ENCODE measurements at places on chromosomes 1 and 21. TPM values are rescaled to one million over a fixed set of nuclear protein-coding genes. Genes with fewer than 3 reads are reported as not detected.

LIN28A gene
- 1.4 TPM for total RNA-seq

- no peak for DNase-seq
Measured at GRCh38 chr21:31195334-31196015, 148.6 kb downstream of the TIAM1 start.

GRCh38 chr1:82030830-82031229 is 230.1 kb downstream of the ADGRL2 start:
- DNase-seq: no peak

RPF1 gene
- 26.1 TPM for total RNA-seq

DNA sequence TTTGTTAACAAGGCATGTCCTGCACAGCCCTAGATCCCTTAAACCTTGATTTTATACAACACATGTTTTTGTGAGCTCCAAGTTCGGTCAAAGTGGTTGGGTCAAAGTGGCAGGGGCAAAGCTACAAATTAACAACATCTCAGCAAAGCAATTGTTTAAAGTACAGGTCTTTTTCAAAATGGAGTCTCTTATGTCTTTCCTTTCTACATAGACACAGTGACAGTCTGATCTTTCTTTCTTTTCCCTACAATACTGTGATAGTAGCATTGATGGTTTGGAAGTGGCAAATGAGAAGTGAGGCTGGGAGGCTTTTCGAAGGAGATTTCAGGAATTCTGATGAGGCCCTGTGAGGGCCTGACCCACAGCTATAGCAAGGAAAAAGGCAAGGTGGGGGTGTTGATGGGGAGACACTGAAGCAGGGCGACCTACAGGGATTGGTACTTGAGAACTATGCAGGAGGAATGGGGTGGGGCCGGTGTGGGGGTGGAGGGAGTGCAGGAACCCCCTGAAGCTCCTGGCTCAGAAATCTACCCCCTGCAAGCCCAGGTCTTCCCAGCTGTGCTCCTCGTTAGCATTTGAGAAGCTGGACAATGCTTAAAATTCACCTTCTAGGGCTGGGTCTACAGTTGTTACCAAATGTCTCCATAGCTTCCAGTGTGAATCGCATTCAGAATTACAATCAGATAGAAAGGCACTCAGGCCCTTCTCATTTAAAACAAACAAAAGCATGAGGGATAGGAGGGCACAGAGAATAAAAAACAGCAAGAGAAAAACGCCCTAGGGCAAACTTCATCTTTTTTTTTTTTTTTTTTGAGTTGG is 102.6 kb upstream of the PPM1J start:
- DNase-seq: no peak

ASCL5 gene
- total RNA-seq: not detected

- no peak for DNase-seq
Measured at GRCh38 chr1:109350655-109351054, 43.8 kb upstream of the MYBPHL start.

DNA sequence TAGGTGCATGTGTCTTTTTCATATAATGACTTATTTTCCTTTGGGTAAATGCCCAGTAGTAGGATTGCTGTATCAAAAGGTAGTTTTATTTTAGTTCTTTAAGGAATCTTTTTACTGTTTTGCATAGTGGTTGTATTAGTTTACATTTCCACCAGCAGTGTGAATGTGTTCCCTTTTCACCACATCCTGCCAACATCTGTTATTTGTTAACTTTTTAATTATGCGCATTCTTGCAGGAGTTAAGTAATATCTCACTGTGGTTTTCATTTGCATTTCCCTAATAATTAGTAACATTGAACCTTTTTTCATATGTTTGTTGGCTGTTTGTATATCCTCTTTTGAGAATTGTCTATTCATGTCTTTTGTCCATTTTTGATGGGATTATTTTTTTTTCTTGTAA is 1761.9 kb downstream of the PLA2G4A start:
- no peak for DNase-seq

GABRD gene
- total RNA-seq: 0.21 TPM

BRINP3 gene
- 19.6 TPM for total RNA-seq

- DNase-seq: no peak
Measured at GRCh38 chr1:223482766-223483165, 89.6 kb downstream of the CCDC185 start.

GRCh38 chr1:147214842-147215539 is 10.1 kb downstream of the FMO5 start:
- no peak for DNase-seq

RSPO1 gene
- 0.27 TPM for total RNA-seq

GRCh38 chr1:15155888-15156741 is 2.6 kb downstream of the TMEM51 start:
- no peak for DNase-seq

PAQR6 gene
- 1.1 TPM for total RNA-seq

EXO1 gene
- 17.6 TPM for total RNA-seq

DNA sequence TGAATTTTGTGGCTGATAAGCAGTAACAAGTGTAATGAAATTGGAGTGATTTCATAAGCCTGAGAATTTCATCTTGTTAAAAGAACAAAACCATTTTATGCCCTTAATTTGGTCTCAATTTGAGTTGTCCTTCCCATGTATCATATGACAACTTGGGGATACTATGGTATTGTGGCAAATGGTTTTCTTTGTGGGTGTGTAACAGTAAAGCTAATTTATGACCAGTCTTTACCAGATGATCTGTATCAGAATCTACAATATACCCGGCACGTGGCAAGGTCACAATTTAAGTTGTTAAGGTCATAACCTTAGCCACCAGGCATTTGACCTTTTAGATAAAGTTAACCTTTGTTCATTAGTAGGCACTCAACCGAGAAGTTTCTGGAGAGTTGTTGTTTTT is 9.1 kb downstream of the NFIA start:
- DNase-seq: no peak

DNA sequence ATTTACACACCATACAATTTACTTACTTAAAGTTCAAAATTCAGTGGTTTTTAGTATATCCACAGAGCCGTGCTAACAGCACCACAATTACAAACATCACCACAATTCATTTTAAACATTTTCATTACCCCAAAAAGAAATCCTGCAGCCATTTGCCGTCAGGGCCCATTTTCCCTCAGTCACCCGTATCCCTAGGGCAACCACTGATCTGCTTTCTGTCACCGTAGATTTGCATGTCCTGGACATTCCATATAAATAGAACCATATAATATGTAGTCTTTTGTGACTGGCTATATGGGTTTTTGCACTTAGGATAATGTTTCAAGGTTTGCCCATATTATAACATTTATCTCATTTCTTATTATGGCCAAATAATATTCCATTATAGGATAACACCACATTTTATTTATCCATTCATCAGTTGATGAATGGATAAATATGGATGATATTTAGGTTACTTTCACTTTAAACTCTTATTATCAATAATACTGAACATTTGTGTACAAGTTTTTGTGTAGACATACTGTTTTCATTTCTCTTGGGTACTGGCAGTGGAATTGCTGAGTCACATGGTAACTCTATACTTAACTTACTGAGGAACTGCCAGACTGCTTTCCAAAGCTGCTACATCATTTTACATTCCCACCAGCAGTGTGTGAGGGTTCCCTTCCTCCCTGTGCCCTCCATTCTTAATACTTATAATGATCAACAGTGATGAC is 68.9 kb downstream of the ST3GAL3 start:
- no peak for DNase-seq

KIF21B gene
- total RNA-seq: 10.4 TPM

DNA sequence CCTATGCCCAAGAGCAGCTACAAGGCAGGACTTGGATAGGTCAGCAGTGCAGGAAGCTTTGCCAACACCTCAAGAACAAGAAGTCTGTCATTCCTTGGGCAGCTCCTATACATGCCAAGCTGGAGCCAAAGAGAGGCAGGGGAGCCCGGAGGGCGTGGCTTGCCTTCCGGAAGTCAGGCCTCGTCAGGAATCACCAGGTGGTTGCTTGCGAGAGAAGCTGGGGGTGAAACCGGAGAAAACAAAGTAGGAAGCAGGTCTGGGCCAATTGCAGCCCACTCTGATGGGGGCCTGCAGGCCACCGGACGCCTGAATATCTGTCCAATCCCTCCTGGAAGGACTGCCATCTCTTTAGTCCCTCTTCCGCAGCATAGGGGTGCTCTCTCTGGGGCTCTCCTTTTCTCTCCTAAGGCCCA is 794 bp upstream of the FAM76A start:
- DNase-seq: peak; percentile 34

- DNase-seq: no peak
Measured at GRCh38 chr1:172766462-172766861, 107.6 kb downstream of the FASLG start.

DNA sequence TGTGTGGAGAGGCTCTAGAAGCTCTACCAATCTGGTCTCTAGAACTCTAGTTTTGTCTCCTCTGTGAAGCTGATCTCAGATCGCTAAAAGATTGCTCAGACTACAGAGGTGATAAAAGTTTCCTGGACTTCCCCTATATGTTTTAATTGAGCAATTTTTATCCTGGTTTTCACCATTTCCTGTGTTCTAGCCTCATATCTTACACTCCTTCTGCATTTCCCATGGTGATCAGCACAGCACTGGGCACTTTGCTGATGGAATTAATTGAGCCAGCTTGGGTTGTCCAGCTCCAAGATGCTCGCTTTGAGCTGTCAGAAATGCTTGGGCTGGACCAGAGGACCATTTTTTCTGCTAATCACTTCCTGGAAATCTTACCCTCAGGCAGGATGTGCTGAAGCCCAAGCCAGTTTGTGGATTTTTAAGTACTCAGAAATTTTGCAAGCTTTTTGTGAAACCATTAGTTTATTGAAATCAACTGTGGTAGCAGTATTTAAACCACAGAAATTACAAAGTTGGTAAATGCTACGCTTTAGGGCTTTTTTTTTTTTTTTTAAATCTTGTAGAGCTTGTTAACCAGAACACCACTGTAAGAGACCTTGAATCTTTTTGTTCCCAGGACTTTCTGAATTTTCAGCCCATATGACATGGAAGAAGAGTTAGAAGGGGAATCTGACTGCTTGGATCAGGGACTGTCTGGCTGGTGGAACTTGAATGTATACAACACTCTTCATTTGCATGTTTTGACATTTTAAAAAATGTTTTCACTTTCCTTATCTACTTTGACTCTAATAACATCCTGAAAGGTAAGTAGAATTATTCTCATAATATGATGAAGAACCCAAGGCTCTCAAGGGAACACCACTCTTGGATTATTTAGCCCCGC is 28.4 kb downstream of the CD48 start:
- DNase-seq: no peak

CYP2J2 gene
- 56.8 TPM for total RNA-seq

ALX3 gene
- total RNA-seq: not detected

LZIC gene
- 47.2 TPM for total RNA-seq

FCAMR gene
- 4.5 TPM for total RNA-seq

DNA sequence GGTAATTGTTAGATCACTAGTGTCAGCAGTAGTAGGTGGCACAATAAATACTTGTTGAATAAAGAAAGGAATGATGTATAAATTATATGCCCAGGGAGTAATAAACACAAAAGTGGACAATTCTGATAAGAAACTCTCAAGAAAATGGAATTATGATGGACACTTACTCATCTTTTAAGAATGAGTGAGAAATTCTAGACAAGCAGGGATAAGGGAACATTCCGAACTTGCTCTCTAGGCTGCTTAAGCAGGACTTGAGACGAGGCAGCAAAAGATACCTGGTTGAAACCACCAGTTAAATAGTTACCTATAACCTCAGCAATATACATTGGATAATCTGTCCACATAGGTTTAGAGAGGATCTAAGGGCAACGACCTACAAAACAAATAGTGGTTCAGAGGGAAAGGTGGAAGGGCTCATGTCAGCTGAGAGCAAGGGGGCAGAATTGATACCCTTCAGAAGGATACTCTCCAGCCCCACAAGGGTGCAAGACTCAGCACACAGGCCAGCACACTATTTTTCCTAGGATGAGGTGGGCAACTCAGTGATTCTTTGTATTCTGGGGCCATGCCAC is 46.3 kb downstream of the XCL2 start:
- no peak for DNase-seq

AHCTF1 gene
- total RNA-seq: 24.5 TPM

GRCh38 chr1:248359415-248359814 is 2.0 kb upstream of the OR2T4 start:
- DNase-seq: no peak

GBP6 gene
- total RNA-seq: not detected

THRAP3 gene
- total RNA-seq: 81.0 TPM

GRCh38 chr1:31302709-31303441 is 6.0 kb downstream of the ZCCHC17 start:
- DNase-seq: no peak

LCE1C gene
- total RNA-seq: not detected

GRCh38 chr1:234840843-234841242 is 230.9 kb upstream of the IRF2BP2 start:
- no peak for DNase-seq

DNA sequence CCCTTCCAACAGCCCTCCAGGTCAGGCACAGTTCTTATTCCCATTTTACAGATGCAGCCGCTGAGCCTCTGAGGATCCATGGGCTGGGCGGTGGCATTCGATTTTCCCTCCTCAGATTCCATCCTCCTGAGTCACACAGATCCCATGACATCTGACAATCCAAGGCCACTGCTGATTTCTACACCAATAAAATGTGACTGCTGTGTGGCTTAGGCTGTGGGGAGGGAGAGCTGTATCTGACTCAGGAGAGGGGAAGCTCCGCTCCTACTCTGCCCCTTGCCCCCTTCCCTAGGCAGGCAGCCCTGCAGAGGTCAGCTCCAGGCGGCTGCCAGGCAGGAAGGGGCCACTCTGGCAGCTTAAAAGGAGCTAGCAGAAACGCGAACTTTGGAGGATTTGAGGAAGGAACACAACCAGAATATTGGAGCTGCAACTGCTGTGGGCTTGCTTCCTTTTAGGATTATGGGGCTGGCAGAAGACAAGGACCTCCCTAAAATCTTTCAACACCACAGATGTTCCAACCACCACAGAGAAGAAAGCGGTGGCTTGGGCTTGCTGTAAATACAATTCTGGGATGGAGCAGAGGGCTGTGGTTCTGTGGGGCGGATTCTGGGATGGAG is 50.0 kb downstream of the MRPL37 start:
- no peak for DNase-seq

FGR gene
- 1.4 TPM for total RNA-seq

DNA sequence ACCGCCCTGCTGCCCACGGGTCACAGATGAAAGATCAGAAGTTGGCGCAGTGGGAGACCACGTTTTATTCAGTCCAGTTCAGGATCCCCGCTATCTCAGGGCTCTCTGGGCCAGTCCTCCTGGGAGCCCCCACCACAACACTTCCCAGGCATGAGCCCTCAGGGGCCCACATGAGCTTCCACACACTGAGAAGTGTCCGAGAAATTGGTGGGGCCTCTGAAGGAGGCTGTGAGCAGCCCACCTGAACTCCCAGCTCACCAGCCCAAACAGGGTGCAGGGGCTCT is 12.1 kb downstream of the TRIM46 start:
- DNase-seq: no peak

Data from colonic mucosa (tissue), 4 donors.